ENCODE measurements at places on chromosomes 5 and 9.

- no peak for DNase-seq
Observed at GRCh38 chr9:78115073-78115472, 83.5 kb upstream of the GNAQ start.

GRCh38 chr9:108809269-108809668 lies 46.5 kb downstream of the ACTL7B start:
- DNase-seq = no peak

GRCh38 chr9:86471171-86471815 lies 117.1 kb upstream of the TUT7 start:
- DNase-seq = no peak

- DNase-seq = no peak
Observed at GRCh38 chr9:134662143-134662876, 20.7 kb downstream of the COL5A1 start.

DNA sequence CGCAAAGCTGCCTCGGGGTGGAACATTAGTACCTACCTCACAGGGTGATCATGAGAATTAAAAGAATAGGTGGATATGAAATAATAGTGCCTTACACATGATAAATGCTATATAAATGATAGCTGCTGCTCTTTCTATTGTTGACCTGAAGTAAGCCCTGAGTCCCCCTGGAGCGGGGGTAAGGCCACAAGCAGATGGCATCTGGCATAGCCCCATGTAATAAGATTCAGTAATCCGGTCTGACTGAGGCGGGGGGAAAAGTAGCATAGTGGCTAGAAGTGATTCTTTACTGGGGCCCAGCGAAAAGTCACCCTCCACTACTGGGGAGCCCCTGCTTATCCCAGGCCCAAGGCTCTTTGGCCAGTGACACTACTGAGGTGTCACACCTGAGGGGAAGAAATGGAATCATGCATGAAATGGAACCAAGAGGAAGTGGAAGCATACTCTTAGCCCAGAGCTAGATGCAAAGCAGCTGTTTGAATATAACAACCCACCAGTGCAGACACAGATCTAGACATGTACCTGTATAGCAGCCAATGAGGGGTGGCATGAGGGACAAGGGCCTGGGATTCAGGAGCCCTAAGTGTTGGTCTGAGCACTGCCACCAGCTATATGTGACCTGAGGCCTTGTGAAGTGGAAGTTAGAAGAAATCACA lies 16.1 kb upstream of the FGFR4 start:
- no peak for DNase-seq

DNA sequence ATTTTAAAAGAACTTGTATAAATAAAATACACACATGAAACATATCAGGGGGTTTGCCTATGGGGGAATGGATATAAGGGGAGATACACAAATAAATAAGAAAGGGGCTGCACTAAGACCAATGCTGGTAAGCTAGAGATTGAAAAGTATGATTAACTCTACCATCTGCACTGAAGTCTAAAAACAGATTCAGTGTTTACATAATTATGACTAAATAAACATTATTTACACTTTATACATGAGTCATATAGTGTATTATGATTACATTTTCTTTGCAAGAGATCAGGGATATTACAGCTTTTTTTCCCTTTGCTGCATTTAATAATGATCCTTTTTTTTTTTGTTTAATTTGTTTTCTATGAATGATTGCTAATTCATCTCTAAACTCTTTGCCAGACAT lies 367.9 kb downstream of the TMEM38B start:
- no peak for DNase-seq

DNA sequence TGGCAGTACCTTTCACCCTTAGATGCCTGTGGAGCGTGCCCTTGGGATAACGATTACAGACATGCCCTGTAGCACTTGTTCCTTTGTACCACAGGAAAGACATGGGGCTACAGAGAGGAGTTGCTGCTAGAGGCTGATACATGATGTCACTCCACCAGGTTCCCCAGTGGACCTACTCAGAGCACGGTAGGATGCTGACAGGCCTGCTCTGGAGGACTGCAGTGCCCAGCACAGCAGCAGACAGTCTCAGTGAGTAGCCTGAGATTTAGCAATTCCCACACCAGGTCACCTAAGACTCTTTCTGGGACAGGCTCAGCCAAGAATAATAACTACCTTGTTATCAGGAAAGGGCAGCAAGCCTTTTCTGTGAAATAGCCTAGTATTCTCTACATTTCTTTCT lies 28.8 kb downstream of the PDE4D start:
- no peak for DNase-seq

DNA sequence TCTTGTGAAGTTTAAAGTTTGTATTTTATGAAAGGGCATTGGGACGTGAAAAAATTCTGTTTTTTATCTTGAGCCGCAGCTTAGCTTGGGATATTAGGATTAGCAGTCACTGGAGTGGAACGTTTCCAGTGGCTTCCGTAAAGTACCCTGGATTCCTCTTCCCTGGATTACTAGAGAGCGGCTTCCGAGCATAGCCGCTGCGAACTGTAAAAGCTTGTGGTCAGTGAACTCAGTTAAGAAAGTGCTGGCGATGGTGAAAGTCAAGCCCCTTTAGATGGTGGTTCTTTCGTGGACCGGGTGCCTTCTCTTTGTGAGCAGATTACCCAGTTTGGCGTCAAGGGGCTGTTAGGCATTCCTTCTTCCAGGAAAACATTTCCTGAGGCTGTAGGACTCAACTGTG lies 168.1 kb downstream of the KDM4C start:
- no peak for DNase-seq

- no peak for DNase-seq
Observed at GRCh38 chr9:97980918-97981845, 2.0 kb upstream of the ANP32B start.

DNA sequence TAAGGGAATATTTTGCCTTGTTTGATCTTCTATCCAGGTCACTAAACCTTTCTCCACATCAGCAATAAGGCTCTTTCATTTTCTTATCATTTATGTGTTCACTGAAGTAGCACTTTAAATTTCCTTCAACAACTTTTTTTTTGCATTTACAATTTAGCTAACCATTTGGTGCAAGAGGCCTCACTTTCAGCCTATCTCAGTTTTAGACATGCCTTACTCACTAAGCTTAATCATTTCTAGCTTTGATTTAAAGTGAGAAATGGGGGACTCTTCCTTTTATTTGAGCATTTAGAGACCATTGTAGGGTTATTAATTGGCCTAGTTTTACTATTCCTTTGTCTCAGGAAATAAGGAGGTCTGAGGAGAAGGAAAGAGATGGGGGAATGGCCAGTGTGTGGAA lies 250.5 kb downstream of the AUH start:
- no peak for DNase-seq

DNA sequence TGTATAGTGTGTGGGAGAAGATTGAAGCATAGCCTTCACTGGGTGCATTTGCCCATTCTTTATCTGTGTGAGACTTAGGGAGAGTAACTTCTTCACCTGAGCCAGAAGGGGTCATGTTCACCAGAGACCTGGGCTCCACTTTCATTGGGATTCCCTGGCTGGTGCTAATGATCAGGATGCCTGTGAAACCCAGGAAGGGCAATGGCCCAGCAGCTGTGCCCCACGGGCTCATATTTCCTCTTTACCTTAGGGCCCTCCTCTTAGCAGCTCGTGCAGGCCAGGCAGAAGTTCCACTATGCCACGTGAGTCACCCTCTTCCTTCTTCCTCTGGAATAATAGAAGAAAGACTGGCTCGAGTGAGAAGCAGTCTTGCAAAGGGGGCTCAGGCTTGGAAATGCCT lies 5.0 kb downstream of the PPARGC1B start:
- DNase-seq = no peak

- no peak for DNase-seq
Observed at GRCh38 chr9:83714329-83714728, 6.6 kb upstream of the UBQLN1 start.

- DNase-seq = no peak
Observed at GRCh38 chr9:115997923-115998322, 155.7 kb upstream of the PAPPA start.

DNA sequence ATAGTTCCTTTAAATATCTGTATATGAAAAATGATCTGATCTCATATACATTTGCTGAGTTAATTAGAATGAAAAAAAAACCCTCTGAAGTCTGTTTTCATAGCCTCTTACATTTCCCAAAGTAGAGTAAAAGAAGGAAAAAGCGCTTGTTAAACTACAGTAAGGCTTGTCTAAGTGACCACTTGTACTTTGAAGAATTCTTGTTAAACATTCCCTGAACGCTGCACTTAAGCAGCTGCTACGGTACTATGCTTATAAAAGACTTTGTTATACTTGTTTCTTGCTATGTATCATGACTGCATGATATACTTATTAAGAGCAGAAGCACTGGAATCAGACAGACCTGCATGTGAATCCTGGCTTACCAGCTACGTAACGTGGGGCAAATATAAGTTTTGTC lies 81.7 kb upstream of the MTAP start:
- no peak for DNase-seq

DNA sequence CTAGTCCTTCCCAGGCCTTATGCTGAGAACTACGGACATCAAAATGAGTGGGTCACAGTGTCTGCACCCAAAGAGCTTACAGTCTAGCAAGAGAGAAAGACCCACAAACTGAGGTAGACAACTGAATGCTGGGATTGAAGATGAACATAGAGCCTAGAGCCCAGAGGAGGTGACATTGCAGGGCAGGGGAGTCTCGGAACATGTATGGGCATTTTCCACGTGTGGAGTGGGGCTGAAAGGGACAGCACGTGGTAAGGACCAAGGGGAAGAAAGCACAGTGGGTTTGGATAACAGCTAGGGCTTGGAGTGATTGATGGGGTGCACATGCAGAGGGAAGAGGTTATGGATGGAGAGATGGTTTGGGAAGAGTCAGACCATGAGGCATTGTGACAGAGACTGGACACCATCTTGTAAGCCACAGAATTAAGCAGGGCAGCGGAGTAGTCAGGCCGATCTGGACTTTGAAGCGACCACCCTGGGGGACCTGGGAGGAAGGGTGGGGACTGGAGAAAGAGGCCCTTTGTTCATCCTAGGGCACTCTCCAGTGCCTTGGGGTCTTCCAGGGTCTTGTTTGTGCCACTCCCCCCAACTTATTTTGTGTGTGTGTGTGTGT lies 47.5 kb upstream of the SH3PXD2B start:
- DNase-seq = no peak

GRCh38 chr5:112640546-112640945 lies 97.1 kb upstream of the APC start:
- DNase-seq = no peak

GRCh38 chr9:90882991-90883600 lies 81.5 kb downstream of the SYK start:
- no peak for DNase-seq

GRCh38 chr5:154138701-154139100 lies 51.8 kb upstream of the GALNT10 start:
- no peak for DNase-seq

- no peak for DNase-seq
Observed at GRCh38 chr9:88724331-88724730, 189.4 kb downstream of the NXNL2 start.

- no peak for DNase-seq
Observed at GRCh38 chr5:141717043-141717442, 35.0 kb upstream of the ARAP3 start.

GRCh38 chr9:758146-758545 lies 83.4 kb upstream of the DMRT1 start:
- DNase-seq = no peak

- DNase-seq = no peak
Observed at GRCh38 chr9:750249-750967, 91.1 kb upstream of the DMRT1 start.

GRCh38 chr9:113911850-113912557 lies 35.9 kb downstream of the ZNF618 start:
- no peak for DNase-seq

DNA sequence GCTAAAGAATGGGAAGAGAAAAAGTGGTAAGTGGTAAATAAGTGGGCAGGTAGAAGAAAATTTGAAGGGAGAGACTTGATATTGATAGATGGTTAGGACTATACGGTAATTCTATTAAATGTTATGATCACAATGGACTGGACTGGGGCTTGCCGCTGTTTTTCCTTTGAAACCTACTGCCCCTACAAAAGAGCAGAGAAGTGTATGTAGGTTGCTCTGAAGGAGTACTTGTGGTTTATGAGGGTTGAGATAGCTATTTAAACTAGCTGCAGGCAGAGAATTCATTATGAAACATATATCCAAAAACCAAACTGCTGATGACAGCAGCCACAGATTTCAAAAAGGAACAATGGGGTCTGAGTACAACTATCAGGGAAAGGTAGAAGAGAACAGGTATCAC lies 16.8 kb upstream of the HK3 start:
- DNase-seq = no peak

- DNase-seq = no peak
Observed at GRCh38 chr5:151101151-151101550, 20.3 kb upstream of the TNIP1 start.

GRCh38 chr5:68555907-68556681 lies 340.5 kb downstream of the PIK3R1 start:
- DNase-seq = no peak

DNA sequence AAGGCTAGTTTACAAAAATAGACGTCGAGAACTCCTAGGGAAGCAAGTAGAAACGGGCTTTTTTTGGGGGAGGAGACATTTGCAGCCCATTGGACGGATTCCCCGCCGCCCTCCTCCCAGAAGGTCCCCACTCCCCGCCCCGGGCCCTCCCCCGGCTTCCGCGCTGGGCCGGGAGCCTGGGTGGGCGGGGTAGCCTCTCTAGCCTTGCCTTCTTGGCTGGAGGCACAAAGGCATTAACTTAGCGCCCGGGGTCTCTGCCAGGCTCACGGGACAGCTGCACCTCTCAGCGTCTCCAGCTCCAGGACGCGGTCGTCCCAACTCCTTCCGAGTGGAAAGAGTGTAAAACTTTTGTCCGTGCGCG lies at the start of gene DMRTA1:
TSS of gene DMRTA1 (plus strand) at position 236 of the 361 bp plus-strand sequence. CDS start 242 bp downstream, outside the sequence.
- DNase-seq = no peak

GRCh38 chr5:1510631-1511030 lies 13.1 kb downstream of the LPCAT1 start:
- DNase-seq = no peak

DNA sequence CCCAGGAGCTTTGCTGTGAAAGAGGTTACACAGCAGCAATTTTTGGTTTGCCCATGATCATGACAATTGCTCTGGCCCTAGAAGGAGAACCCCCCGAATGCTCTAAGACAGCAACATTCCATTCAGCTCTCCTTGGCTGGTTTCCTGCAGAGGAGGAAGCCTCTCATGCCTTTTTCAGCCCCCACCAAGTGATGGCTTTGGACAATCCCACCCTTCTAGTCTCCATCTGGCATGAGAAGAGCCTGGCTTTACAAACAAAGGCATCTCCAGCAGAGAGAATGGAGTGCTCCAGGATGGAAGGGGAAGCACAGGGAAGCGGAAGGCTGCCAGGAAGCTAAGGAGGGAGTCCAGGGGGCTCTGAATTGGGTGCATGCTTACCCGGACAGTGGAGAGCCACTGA lies 98.4 kb downstream of the CRB2 start:
- DNase-seq = no peak

- DNase-seq = no peak
Observed at GRCh38 chr9:120161776-120162175, 418.2 kb downstream of the CDK5RAP2 start.

- no peak for DNase-seq
Observed at GRCh38 chr5:142432369-142432863, 107.6 kb upstream of the SPRY4 start.

- DNase-seq = no peak
Observed at GRCh38 chr5:112951124-112951702, 25.4 kb upstream of the DCP2 start.

- no peak for DNase-seq
Observed at GRCh38 chr5:168132241-168132641, 159.2 kb upstream of the WWC1 start.

GRCh38 chr5:159913048-159913447 lies 3.2 kb upstream of the ADRA1B start:
- DNase-seq = no peak

- DNase-seq = no peak
Observed at GRCh38 chr5:65821966-65822365, 100.0 kb downstream of the NLN start.

GRCh38 chr5:179375236-179375685 lies 30.0 kb upstream of the ADAMTS2 start:
- no peak for DNase-seq
